ENCODE measurements at places on chromosomes 6 and 20.
A peak's percentile ranks its signal among the peaks of the same experiment; 100 is the strongest.

DNA sequence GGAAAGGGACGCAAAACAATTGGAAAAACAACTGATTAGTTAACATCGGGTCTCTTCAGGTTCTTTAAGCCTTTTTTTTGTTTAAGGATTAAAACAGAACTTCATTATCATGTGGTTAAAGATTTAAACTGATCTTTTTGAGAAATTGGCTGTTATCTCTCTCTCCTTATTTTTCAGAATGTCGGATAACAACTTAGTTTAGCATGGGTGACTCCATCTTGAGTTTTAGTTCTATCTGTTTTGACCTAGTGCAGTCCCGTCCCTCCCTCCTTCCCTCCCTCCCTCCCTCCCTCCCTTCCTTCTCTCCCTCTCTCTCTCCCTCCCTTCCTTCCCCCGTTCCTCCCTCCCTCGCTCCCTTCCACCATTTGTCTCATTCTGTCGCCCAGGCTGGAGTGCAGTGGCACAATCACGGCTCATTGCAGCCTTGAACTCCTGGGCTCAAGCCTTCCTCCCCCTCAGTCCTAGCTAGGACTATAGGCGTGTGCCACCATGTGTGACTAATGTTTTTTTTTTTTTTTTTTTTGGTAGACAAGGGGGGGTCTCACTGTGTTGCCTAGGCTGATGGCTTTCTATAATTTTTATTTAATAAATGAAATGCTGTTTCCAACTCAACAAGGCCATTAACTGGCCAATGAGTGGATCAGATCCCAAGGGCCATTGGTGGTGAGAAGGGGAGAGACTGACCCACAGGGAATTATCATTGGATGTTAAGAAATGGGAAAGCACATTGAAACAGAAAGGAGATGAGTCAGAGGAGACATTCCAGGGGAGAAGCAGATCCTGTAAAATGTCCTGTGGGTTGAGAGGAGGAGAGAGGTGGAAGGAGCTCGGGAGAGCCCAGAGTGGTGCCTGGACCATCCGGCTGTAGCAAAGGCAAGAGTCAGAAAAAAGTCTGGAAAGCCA, 13.6 kb downstream of the BAK1 start:
- no peak for DNase-seq

DNA sequence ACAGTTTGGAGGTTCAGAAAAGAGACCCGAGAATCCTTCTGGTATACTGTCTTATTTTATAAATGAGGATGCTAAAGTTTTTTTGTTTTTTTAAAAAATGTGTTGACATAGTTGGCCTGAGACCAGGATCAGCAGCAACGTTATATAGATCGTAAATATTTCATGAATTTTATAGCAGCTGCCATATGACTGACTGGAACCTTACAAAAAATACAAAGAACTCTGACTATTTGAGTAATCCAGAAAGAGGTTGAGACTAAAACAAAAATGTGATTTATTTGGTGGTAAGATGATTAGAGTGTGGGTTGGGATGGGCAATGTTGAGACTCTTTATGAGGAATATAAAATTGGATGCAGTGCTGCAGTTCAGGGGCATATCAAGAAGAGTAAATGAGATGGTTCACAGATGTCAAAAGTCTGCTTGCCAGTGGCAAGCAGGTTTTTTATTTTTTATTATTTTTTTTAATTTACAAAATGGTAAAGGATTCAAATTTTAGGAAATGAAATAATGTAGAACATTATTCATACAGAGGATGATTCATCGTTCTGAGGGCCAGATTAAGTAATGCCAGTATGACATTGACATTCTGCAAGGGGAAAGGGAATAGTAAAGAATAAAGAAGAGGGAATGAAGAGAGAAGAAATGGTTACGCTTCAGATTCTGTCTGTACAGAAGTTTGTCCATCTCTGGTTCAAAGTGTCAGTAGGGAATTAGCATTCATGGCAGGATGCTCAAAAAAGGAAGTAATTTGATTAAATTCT, 58.5 kb downstream of the SCAF8 start:
- no peak for DNase-seq

GRCh38 chr6:144899161-144899560, 614.0 kb downstream of the UTRN start:
- DNase-seq = no peak

DNA sequence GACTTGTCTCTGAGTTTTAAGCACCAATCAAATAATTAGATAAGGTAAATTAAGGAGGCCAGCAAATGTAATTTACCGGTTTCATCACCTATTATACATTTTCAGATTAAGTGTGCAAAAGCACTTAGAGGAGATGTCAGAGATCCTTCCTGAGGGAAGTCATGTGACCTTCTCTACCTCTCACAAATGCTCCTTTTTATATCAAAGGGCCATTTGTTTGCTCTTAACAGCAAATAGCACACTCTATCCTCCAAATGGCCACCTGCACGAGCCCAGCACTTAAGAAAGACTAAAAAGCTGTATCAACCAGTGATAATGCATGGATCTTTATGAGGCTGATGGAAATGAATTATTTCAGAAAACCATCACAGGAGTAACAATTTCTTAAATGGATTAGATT, 149.4 kb downstream of the ELOVL4 start:
- DNase-seq = no peak

- no peak for DNase-seq
Observed at GRCh38 chr6:282177-282866, 10.0 kb upstream of the DUSP22 start.

DNA sequence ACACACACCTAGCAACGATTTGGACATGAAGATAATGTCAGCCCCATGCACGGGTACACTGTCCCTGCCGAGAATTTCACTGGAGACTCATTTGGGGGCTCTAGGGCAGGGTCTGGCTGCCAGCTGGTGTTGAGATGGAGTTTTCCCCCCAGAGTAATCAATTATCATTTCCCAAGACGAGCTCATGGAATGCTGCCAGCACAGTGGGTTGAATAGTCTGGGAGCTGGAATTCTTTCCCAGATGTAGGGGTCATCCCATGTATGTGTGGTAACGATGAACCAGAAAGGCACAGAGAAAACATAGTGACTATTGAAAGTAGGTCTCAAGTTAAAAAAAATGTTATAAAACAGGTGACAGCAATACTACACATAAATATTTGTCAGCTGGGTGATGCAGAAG, 579.9 kb downstream of the MAFB start:
- no peak for DNase-seq

DNA sequence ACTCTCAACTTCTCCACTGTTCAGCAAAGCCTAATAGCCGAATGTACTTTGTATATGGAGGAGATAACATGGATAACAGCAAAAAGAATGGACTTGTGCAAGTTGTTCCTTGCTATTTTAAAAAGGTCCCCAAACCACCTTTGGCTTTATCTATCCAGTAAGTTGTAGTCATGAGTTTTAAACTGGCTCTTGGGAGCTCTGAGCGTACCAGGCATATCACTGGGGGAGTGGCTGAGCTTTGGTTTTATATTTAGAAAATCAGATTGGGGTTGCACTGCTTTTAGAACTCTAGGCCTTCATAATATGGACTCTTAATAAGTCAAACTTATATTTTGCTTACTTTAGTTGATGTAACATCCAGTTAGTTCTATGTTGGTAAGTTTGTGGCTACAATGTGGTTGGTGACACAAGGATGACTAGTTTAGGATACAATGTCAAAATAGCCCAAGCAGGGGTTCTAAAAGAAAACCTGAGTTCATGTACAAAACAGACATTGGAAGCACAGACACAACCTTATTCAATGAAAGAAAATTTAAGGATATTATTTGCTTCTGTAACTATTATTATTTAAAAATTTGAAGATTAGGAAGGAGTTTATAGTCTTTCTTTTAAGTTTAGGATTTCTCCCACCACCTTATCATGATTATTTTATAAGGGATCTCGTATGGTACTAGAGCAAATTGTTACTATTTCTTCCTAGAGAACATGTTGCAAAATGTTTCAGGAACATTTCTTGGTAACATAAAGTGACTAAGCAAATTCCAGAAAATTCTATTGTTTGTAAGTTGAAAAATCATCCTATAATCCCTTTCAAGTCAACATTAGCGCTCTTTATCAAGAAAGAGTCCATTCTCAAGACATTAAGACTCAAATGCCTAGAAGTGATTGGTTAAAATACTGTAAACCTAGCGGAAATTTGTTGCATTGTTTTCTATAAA, 165.8 kb upstream of the SUPT3H start:
- DNase-seq = no peak

DNA sequence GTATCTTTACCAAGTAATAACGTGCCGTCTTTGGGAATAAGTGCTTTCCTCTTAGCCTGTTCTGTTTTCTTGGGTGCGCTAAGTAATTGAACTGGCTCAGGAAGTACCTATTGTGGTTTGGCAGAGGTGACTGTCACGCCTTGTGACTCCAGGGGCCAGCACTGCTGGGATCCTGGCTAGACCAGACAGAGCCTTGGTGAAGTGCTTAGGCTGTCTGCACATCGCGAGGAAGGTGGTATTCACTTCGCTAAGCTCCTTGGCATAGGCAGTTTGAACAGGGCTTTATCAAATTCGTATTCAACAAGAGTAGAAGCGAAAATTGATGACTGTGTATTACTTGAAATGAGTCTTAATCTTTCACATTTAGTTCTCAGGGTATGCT, 17.6 kb downstream of the PRDM1 start:
- no peak for DNase-seq

DNA sequence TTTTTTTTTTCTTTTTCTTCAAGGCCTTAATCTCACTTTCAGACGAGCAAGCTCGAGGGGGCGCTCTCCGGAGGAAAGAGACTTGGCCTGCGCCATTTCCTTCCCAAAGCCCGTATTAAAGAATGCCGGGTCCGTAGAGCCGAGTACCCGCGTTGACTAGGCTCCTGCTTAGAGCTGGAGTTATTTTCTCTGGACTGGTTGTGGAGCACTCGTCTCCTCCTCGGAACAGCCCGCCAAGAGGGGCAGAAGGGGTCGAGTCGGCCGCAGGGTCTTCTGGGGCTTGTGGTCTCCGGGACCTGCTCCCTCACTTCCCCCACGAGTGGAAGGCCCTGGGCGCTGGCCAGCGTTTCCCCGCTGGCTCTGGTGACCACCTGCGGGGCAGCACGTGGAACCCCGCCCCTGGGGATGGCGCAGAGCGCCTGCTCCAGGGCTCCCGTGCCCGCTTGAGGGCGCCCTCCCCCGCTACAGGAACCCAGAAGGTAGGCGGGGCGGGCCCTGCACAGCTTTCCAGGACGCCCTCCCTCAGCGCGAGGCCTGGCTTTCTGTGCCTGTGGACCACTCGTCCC, 2.7 kb upstream of the MEI4 start:
- DNase-seq = peak; percentile 44

DNA sequence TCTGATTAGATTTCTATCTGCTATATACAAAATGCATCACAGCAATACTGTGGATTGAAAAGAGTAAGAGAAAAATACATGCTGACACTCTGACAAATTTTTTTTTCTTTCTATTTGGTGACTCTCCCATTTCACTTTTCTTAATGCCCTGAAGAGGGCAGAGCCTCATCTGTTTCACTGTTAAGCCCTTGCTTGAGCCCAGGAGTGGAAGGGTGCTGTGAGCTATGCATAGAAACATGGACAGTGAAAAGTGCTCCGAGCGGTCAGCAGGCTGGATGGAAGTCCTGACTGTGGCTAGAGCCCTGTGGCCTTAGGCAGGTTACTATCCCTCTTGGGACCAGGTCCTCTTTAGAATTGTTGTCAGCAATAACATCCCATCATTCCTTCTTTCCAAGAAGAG, 17.4 kb upstream of the CSE1L start:
- DNase-seq = no peak

GRCh38 chr20:4998160-4998651, 3.1 kb downstream of the SLC23A2 start:
- DNase-seq = no peak

- DNase-seq = no peak
Observed at GRCh38 chr20:18805881-18806280, 7.7 kb upstream of the SCP2D1 start.

- no peak for DNase-seq
Observed at GRCh38 chr20:51106011-51106410, 83.1 kb upstream of the KCNG1 start.

GRCh38 chr6:116424001-116424400, 37.2 kb upstream of the CALHM6 start:
- no peak for DNase-seq

- no peak for DNase-seq
Observed at GRCh38 chr20:63359937-63360849, 956 bp downstream of the CHRNA4 start.

DNA sequence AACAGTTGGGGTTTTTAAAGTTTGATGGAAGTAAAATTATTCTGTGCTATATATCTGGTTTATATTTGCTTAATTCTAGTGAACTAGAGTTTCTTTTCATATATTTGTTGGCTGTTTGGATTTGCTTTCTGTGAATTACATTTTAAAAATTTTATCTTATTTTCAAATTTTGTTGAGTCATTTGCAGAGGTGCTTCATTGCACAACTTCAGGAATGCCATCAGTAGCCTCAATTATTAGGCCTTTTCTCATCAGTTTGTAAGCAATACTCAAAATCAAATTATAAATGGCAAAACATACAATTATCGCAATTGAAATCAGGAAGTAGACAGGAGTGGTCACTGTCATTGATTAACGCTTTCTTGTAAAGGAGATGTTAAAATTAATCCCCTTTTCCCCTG, 96.9 kb downstream of the UBE3D start:
- DNase-seq = no peak

DNA sequence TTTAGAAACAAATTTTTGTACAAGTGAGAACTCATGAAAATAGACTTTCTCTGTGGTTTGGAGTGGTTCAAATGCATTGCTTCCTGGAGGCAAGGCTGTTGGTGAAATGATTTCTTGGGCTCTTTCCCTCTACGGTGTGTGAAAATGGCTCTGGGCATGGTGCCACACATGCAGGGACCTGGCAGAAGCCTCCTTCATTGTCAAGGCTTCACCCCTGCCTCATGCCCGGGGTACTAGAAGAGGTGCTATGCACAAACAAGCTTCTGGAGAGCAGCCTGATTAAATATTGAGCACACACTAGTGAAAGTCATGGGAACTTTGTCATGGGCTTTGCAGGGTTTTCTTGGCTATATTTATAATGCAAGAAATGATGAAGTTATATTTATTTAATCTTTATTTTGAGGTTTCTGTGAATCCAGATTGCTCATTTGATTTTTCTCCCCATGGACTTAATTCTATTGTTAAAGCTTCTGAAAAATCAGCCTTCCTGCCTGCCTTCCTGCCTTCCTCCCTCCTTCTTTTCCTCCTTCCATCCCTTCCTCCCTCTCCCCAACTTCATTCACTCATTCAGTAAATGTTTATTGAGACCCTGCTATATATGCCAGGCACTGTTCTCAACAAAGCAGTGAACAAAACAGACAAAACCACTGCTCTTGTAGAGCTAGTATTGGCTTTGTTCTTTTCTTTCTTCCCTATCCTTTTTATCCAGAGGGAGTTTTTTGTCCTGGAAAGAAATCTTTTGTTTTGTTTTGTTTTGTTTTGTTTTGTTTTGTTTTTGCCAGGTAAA, 21.0 kb downstream of the C6orf89 start:
- no peak for DNase-seq

- no peak for DNase-seq
Observed at GRCh38 chr6:106963544-106963943, 11.0 kb downstream of the CD24 start.

DNA sequence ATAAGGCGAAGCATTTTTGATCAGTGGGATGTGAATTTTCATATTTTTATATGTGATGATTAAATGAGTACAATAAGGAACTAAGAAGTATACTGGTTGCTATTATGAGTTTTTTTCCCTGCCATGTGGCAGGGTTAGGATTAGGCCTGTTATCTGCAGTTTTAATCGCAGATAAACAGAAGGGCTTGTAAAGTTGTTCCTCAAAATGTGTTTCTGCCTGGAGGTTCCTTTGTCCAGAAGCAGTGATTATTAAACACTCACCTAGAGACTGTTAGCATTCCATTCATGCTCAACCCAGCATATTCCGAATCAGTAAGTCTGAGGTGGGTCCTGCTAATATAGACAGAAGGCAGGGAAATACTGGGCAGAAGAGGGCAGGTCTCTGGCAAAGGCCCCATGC, 316.0 kb downstream of the CLIC5 start:
- DNase-seq = no peak
